ENCODE measurements at places on chromosomes 6 and 20.

DNA sequence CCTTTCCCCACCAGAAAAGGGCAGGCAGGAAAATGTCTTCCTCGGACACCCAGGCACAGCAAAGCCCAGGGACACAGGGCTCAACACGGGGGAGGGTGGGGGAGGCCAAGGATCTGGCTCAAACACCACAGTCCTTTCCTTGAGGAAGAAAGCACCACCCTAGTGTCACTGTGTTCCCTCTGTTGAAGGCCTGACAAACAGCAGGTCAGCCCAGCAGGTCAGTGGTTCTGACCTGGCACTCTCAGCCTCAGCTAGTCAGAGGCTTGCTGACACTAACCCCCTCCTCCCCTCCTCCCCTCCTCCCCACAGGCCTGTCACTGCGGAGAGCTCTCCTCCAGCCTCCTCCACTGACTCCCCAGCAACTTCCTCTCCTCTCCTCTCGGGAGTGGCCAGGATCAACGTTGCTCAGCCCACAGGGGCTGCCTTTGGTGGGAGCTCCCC lies 239.6 kb downstream of the LRFN2 start:
- no peak for DNase-seq

DNA sequence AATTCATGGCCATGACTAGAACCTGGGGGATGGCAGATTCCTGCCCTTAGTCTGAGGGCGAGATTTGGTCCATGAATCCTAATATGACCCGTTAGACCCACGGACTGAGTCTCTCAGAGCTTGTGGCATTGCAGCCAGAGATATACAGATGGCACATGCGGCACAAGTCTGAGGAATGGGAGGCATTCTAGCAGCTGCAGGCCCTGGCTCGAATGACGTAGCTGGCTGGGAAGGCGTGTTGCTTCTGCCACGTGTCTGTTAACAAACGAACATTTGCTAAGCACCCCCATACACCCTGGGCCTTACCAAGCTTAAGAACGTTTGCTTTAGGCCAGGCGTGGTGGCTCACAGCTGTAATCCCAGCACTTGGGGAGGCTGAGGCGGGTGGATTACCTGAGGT lies 68.0 kb downstream of the CD164 start:
- no peak for DNase-seq

DNA sequence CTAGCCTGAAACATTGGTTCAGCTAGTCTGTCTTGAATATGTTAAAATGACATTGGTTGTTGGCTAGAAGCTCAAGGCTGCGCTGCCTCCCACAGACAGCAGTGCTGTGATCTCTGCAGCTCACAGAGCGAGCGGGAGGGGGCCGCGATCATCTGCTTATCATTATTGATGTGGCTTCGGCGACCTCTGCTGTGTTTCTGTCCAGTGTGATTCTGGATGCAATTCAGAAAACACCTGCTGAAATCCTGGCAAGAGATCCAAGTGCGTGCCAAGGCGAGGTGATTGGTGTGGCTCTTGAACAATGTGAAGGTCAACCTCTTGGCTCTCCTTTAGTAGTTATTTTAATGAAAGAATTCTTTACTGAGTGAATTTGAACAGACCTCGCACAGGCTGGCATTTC lies 142.3 kb upstream of the SASH1 start:
- no peak for DNase-seq

- no peak for DNase-seq
Measured at GRCh38 chr6:132062626-132063025, 111.5 kb upstream of the CCN2 start.

GRCh38 chr6:158290040-158290439 lies 22.2 kb upstream of the TULP4 start:
- DNase-seq, result peak; percentile 40

DNA sequence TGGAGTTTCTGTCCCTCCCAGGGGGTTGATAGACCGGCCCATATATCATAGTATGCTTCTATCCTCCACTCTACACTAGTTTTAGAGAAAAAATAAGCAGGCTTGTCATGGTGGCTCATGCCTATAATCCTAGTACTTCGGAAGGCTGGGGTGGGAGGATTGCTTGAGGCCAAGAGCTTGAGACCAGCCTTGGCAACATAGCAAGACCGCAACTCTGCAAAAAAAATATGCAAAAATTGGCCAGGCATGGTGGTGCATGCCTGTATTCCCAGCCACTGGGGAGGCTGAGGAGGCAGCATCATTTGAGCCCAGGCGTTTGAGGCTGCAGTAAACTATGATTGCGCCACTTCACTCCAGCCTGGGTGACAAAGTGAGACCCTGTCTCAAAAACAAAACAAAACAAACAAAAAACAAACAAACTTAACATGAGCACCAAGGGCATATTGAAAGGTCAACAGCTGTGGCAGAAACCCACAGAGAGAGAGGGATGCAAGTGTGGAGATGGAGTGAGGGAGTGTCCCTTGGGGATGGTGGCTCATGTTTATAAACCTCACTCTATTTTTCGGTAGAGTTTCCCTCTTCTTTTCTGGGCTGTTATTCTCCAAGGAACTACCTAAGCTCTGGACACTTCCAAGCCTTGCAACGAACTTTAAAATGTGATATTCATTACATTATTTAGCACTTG lies 24.1 kb downstream of the SLC24A3 start:
- DNase-seq, result no peak

DNA sequence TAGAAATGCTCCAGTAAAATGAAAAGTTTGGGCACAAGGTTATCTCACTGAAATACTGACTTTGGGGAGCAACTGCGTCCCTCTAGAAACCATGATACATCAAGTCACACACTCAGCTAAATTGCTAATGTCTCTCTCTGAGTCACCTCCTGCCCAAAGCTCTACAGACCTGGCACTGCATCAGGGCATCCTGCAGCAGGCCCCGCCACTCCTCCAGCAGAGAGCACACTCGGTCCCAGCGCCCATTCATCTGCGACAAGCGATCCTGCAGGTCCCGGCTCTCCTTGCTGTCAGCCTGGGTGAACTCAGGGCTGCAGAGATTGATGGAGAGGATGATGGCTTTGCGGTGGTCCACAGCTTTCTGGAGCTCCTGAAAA lies 329.0 kb downstream of the ESR1 start:
- no peak for DNase-seq

- no peak for DNase-seq
Measured at GRCh38 chr6:40391851-40392517, 195.2 kb downstream of the LRFN2 start.

DNA sequence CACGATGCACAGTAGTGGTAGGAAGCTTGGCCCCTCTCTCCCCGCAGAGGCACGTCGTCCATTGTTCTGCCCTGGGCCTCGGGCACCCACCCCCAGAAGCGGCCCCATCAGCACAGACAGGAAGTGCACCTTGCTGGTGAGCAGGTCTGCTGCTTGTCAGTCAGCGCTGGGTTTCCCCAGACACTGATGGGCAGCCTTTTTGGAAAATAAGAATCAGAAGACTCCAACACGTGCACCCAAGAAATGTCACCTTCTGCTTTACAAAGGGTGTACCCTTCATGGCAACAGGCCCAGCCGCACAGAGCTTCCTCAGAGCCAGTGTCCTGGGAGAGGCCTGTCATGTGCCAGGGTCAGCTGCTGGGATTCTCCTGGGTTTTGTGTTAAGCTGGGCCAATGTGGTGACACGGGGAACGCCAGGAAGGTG lies 34.7 kb upstream of the IRF4 start:
- no peak for DNase-seq

Data from CD4-positive, alpha-beta T cell treated with Interleukin-4 for 4 hours (primary cell).